ENCODE measurements at places on chromosomes 7 and 10. TPM values are rescaled to one million over a fixed set of nuclear protein-coding genes. Genes with fewer than 3 reads are reported as not detected.

PLEKHA1 gene
- 12.8 TPM for polyA plus RNA-seq

NANOS1 gene
- polyA plus RNA-seq = 5.1 TPM

NPM3 gene
- 14.7 TPM for polyA plus RNA-seq

TRA2A gene
- 190 TPM for polyA plus RNA-seq

GRCh38 chr10:132665946-132666704 lies 119.8 kb downstream of the NKX6-2 start:
- no peak for DNase-seq
- H3K4me3 ChIP-seq = no peak overlapping the region
- no peaks in the 10 kb centered on the region for H3K4me1 ChIP-seq
- H3K27ac ChIP-seq = no peak overlapping the region
- H3K27me3 ChIP-seq = no peaks in the 10 kb centered on the region
